ENCODE measurements at places on chromosomes 5 and 9. TPM values are rescaled to one million over a fixed set of nuclear protein-coding genes. Genes with fewer than 3 reads are reported as not detected.

The GBGT1 gene
- 8.1 TPM for total RNA-seq

The LAMC3 gene
- 3.0 TPM for total RNA-seq

The PPWD1 gene
- total RNA-seq = 60.5 TPM

The CDC25C gene
- total RNA-seq = 2.3 TPM

The MARCOL gene
- total RNA-seq = not detected

The FOXD4L3 gene
- 0.47 TPM for total RNA-seq

The PCDHA12 gene
- 19.8 TPM for total RNA-seq

The EMB gene
- 3.0 TPM for total RNA-seq

The ROPN1L gene
- total RNA-seq = 1.9 TPM

The TMEM174 gene
- not detected for total RNA-seq

The PCDHB3 gene
- total RNA-seq = 10.3 TPM

The PIP5K1B gene
- total RNA-seq = 2.7 TPM

The LECT2 gene
- not detected for total RNA-seq

The POLR1E gene
- 46.0 TPM for total RNA-seq

The PTPN3 gene
- 5.3 TPM for total RNA-seq

The GDA gene
- total RNA-seq = 32.8 TPM

The ANKS6 gene
- 3.9 TPM for total RNA-seq

The TNFSF15 gene
- 0.16 TPM for total RNA-seq

The DNAI1 gene
- 0.78 TPM for total RNA-seq

The GLDC gene
- 10.0 TPM for total RNA-seq

The FKTN gene
- total RNA-seq = 39.9 TPM

The C6 gene
- total RNA-seq = not detected

The CDO1 gene
- 73.2 TPM for total RNA-seq

The BRINP1 gene
- 51.3 TPM for total RNA-seq

The ATP10B gene
- 4.7 TPM for total RNA-seq

The TRIP13 gene
- 7.5 TPM for total RNA-seq

The CDH18 gene
- 10.0 TPM for total RNA-seq

The EXOC3 gene
- 21.5 TPM for total RNA-seq

The BRD8 gene
- 47.7 TPM for total RNA-seq

The TMEM171 gene
- 0.78 TPM for total RNA-seq

The FLT4 gene
- 2.3 TPM for total RNA-seq

The PDGFRB gene
- total RNA-seq = 13.7 TPM

The IPPK gene
- total RNA-seq = 16.1 TPM

The LCNL1 gene
- 0.16 TPM for total RNA-seq

The PCDHA3 gene
- total RNA-seq = 21.2 TPM

The LCN6 gene
- total RNA-seq = not detected

The ANKRD55 gene
- total RNA-seq = 0.31 TPM

The GPR107 gene
- 22.3 TPM for total RNA-seq

The EXOSC2 gene
- 53.5 TPM for total RNA-seq

The SHOC1 gene
- total RNA-seq = 0.16 TPM

The SLC6A3 gene
- not detected for total RNA-seq

The S1PR3 gene
- 7.6 TPM for total RNA-seq

The TTC23L gene
- total RNA-seq = 3.4 TPM

The NKD2 gene
- 3.0 TPM for total RNA-seq

The UBE2D2 gene
- total RNA-seq = 124 TPM

All from occipital lobe (tissue), 3 donors.